NCI-H1105 (cell line): ENCODE measurements at places on chromosomes 16 and 17.

DNA sequence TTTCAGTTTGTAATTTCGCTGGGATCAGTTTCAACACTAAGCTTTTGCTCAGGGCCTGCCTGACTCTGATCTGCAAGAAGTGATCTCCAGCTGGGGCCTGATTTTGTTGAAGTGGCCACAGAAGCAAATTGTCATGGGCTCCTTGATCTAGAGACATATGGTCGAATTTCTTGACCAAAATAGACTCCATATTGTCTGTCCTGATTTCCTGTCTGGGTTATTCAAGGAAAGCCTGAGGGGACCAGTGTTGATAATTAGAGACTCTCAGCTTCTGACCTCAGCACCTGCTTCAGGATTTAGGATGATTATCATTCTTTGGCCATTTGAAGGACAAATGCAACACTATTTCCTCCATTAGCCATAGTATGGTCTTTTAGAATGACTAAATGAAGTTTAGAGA lies 48.9 kb upstream of the MSI2 start:
- DNase-seq = no peak

DNA sequence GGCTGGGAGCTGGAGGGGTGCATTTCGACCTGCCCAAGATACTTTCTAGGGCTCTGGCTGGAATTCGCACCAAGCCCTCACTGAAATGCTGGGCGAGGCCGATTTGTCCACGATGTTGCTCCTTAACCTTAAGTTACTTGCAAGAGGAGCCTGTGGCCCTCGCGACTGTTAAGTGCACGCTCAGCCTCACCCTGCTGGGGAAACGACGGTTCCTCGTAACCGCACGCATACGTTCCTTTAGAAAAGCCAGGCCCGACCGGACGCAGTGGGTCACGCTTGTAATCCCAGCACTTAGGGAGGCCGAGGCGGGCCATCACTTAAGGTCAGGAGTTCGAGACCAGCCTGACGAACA lies 607 bp upstream of the NCOR1 start:
- DNase-seq = no peak

- DNase-seq = no peak
These were observed 4.7 kb downstream of the ABAT start for GRCh38 chr16:8679151-8679550.

DNA sequence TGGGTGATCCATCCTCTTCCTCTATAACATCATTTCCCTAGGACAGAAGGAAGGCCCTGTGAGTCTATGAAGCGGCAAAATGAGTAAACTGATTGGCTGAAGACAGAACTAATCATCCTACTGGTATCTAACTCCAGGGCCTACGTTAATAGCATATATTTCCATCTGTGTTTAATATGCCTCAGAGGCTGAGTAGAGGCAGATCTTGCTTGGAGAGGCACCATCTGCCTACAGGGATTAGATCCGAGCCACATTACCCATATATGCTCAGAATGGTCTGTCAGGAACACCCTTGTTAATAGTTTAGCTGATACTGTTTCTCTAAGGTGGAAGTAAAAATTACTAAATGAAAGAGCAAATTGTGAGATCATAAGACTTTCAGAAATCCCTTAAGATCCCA lies 13.2 kb upstream of the FOXJ1 start:
- DNase-seq = no peak

DNA sequence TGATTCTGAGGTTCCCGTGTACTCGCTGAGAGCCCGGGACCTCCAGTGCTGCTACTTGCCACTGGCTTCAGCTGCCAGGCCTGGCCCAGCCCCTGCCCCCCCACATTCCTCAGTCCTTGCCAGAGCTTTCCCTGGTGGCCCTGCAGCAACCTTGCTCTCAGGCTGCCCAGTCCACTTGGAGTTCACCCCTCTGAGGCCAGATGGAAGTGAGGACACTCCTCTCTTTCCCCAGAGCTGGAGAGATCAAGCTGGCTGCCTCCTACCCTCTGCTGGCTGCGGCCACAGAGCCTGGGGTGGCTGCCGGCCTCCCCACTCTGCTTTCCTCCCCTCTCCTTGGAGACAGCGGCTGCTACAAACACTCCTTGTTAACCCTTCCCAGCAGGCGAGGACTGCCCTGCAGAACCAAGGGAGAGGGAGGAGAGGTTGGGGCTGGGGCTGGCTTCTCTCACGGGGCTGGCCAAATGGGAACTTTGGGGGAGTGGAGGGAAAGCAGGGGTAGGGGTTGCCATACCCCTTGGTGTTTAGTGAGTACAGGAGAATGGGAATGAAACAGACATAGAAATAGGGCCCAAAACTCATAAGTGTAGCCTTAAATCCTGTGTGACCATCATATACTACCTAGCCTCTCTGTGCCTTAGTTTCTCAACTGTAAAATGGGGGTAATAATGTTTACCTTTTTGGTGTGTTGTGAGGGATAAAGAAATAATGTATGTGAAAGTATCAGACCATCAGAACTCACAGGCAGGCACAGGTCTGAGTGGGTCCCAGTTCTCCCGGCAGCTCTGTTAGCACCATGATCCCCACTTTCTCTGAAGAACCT lies at the start of gene GAS2L2:
Gene GAS2L2 (minus strand): TSS at position 295 of the 820 bp plus-strand sequence. CDS start 389 bp downstream, outside the sequence.
- no peak for DNase-seq

GRCh38 chr16:57846078-57846697 lies 43.9 kb upstream of the KIFC3 start:
- DNase-seq = no peak

DNA sequence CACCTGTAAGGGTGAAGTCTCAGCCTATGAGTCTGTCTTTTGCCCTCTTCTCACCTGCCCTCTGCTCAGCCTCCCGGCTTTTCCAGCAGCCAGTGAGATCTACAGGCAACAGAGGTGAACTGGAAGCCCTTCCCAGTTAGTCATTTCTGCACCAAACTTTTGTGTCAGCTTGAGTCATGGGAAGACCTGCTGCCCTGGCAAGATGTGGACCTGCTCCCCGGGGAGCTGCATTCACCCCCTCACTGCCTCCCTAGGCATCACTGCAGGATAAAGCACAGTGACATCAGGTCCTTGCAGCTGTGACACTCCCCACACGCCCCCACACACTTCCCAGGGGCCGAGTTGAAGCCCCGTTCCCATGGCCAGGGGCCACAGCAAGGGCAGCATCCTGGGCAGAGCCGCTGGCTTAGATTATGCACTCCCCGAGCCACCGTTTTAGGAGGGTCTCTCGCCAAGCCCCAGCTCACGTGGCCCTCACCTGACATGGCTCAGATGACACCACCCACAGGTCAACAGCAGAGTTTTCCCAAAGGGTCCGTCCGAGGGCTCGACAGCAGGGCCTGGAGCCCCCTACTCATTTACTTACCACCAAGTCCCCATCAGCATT lies 6.5 kb upstream of the ABR start:
- no peak for DNase-seq

- no peak for DNase-seq
These were observed 26.2 kb downstream of the CCDC182 start for GRCh38 chr17:57718878-57719277.

DNA sequence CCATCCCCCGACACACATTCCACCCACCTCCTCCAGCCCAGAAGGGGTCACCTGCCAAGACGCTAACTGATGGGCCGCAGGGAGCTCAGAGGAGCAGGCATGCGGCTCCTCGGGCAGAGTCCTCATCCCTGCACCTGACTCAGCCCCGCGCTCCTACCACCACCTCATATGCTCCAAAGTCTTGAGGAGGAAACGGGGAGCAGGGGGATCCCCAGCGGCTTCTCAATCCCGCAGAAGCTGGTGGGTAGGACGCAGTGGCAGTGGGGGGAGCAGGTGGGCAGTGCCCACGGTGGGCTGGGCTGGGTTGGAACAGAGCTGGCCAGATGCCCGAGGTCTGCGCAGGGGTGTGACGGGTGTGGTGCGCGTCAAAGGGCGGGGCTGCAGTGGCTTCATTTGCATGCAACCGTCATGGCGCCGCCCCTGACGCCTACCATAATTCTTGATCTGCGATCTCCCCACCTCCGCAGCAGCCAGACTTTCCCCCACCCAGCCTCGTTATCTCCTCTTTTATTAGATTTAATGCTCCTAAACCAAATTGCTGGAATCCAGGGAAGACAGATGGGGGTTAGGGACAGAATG lies 39.0 kb upstream of the EMP2 start:
- DNase-seq = no peak

GRCh38 chr16:84730406-84731106 lies 30.8 kb downstream of the USP10 start:
- no peak for DNase-seq

GRCh38 chr17:80890921-80891396 lies 100.7 kb upstream of the CHMP6 start:
- DNase-seq = no peak

- peak; percentile 70 for DNase-seq
These were observed 24.2 kb downstream of the CYB5B start for GRCh38 chr16:69448470-69449193.

GRCh38 chr17:71668807-71669206 lies 452.0 kb upstream of the SOX9 start:
- DNase-seq = no peak

GRCh38 chr16:52191531-52192134 lies 355.3 kb downstream of the TOX3 start:
- peak; percentile 79 for DNase-seq

GRCh38 chr17:4161192-4161966 lies 18.4 kb downstream of the CYB5D2 start:
- no peak for DNase-seq

- no peak for DNase-seq
These were observed 256.2 kb downstream of the PARN start for GRCh38 chr16:14373896-14374295.

DNA sequence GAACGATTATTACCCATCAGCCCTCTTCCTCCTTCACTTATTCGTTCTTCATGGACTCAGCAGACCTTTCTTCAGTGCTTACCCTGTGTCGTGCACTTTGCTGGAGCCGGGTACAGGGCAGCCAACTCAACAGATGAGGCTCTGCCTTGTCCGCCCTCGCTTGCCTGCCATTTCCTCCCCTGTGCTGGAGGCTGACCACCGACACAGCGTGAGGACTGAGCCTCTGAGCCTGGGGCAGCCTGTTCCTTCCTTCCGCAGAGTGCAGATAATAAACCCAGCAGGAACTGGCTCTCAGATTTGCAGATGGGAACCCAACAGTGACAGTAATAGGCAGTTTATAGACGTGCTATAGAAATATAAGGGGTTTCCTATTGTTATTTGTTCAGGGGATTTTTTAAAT lies 7.0 kb upstream of the SLC39A11 start:
- no peak for DNase-seq

DNA sequence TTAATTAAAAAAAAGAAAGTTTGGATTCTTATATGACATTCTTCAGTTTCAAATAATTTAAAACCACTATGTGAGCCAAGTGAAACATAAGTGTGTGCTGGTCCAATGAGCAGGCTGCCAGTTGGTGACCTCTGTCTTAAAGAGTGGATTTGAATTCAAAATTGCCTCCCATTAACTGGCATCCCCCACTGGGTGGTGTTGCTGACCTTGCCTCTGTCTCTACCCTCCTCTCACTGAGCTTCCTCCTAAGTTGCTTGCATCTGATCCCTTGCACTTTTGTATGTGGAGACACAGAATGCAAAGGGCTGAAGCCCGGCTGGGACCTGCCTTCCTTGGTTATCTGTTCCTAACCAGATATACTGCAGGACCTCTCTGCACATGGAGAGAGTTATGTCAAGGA lies 160.6 kb downstream of the CYLD start:
- DNase-seq = no peak

DNA sequence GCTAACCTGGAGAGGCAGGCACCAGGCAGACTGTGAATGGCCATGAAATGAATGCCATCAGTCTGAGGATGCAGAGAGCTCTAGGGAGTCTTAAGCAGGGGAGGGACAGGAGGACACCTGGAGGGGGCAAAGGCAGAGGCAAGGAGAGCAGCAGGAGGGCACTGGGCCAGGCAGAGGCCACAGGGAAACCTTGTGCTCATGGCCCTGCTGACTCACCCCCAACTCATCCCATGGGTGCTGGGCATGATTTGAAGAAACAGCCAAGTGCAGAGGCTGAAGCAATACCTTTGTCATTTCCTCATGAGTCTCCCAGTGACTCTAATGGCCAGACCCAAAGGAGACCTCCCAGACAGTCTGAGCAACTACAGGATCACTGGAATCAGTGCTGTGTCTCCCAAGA lies 141.4 kb downstream of the TMEM132E start:
- no peak for DNase-seq

DNA sequence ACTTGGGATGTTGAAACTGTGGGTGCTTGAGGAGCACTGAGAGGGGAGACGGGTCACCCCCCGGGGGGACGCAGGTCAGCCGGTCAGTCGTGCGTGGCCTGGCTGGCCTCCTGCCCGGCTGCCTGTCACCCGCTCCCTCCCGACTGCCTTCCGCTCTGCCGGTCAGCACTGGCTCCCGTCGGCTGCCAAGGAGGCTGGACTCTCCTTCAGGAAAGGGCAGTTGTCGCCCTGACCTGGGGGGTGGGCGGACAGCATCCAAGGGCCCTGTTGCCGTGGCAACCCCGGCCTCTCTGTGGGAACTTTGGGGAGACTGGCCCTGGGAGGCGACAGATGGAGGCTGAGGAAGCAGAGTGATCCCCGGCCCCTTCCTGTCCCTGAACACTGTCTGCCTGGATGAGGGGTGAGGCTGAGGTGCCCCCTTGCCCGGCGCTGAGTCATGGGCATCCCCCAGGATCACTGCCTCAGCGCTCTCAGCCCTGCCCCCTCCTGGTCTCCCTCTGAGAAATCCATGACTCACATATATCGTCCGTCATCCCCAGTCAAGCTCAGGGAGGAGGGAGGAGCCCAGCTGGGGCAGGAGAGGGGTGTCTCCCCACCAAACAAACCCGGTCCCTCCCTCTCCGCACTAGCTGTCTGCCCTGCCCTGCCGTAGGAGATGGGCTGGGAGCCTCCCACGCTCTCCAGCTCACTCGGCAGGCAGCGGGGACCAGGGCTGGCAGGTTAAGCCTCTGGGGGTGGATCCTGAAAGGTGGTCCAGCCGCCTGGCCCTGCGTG lies at the start of gene ADGRG1:
Gene ADGRG1 (plus strand): TSS at position 623 of the 774 bp plus-strand sequence. CDS start 21,658 bp downstream, outside the sequence.
- DNase-seq = no peak

DNA sequence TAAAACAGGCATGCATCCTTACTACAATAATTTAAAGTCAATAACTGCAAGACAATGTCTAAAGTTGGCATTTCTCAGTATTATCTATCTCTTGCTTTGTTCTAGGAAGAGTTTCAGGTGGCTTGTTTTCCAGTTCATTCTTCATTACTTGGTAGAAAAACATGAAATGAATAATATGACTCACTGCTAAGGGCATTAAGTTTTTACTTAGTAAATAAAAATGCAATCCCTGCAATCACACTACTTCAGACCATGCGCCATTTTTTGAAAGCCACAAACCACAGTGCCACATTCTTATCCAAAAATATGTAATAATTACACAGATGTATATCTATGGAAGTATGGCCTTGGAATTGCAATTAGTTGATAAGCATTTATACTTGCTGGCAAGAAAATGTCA lies 55.4 kb downstream of the CREBBP start:
- no peak for DNase-seq
